ENCODE measurements at places on chromosomes 7 and 10.

DNA sequence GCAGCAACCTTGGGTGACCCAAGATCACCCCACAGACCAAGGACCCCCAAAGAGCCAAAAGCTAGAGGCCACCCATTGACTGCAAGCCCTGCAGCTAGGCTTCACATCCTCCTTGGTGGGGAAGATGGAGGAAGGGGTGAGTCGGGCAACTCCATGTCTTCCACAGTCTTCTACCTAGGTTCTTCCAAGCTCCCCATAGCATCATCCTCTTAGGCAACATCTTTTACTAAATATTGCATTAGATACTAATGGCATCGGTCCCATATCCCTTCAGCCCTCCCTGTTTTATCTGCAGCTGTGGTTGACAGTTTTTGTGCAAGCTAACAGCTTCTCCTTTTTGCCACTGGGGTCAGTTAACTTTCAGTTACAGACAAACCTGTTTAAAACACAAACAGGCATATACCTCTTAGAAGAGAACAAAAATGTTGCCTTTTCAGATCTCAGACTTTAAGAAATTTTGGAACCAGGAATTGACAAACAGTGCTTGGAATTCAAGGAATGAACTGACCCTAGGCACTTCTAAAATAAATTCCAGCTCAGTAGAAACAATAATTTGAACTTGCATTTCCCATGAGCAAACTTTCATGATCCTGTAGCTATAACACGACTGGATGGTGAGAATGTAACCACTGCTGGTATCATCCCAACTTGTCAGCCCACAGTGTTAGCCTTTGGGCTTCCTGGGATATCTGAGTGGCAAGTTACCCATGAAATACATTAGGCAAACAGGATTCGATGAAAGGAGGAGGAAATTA is 33.9 kb upstream of the MSMB start:
- DNase-seq: no peak

DNA sequence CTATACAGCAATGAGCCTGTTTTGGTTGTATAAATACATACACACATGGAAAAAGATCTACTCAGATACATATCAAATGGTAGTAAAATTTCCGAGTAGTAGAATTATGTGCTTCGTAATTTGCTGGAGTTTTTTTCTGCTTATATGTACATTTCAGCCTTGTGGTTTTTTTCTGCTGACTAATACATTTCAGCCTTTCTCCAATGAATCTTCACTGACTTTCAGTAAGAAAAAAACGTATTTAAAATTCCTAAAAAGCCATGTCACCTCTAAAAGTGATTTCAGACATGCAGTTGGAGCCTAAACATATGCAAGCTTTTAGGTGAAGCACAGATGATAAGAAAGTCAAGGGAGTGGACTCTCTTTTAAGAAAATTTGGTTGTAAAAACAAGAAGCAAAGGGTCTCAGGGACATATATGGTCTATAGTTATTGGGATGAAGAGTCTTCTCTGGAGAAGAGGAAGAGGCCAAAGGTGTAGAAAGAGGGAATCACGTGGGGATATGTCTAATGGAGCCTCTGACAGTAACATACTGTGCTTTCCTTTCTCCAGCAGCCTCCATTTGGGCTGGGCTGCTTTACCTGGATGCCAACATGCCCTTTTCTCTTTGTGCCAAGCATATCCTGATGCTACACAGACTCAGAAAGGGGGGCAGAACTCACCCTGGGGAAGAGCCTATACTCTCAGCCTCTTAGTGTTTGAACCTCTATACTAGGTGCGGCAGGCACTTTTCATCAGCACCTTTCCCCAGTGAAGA is 2.4 kb downstream of the AMPH start:
- no peak for DNase-seq

GRCh38 chr10:129713659-129714265 is 246.7 kb downstream of the MGMT start:
- no peak for DNase-seq

- no peak for DNase-seq
Observed at GRCh38 chr10:53298443-53298842, 525.9 kb upstream of the MBL2 start.

GRCh38 chr10:120221873-120222485 is 235.0 kb upstream of the PLPP4 start:
- DNase-seq: no peak

- DNase-seq: no peak
Observed at GRCh38 chr7:141366091-141366621, 185.1 kb upstream of the AGK start.

GRCh38 chr10:110701617-110701971 is 57.5 kb downstream of the RBM20 start:
- DNase-seq: no peak

DNA sequence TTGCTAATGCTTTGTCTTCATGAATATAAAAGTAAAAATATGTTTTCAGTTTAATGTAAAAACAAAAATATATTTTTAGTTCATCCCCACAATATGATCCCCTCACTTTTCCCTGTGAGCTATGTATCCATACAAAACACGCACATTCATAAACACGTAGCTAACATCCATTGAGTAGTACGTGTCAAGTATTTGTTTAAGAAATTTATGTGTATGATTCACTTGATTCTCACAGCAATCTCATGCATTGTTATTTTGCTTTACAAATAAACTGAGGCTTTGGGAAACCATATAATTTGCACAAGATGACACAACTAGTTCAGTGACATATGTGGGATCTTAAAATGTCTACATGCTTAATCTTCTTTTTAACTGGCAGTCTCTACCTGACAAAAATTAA is 329.6 kb upstream of the SEMA3C start:
- DNase-seq: no peak

GRCh38 chr7:121624958-121625357 is 228.8 kb upstream of the FAM3C start:
- DNase-seq: no peak

DNA sequence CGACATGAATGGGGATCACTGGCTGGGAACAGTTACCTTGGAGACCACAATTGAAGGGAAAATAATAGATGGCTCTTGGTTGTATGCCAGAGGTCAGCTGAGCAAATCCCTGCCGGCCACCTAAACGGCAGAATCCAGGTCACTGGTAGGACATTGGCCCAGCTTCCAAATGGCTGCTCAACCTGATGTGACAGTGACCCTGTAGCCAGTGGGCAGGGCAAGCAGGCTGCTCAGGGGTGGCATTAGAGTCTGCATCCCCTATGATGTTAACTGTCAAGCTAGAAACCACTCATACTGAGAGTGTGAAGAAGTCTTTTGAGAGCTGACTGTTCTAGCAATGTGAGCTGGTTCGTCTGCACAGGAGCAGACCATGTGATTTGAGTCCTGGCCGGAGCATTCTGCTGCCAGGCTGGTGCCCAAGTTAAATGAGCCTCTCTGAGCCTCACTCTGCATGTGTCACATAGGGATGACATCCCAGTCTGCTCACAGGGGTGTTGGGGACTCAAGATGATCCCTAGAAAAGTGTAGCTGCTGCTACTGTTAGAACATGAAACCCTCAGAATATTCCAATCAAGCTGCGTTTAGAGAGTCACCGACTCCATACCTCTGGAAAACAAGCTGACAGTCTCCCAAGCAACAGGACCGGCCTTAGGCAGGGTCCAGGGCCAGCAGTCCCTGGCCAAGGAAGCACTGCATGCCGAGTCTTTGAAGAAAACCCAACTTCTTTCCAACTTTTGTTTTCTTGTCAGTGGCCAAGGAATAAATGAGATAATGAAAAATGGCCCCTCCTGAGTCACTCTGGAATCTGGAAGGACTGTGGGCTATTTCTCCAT is 69.7 kb downstream of the VWA2 start:
- DNase-seq: no peak

DNA sequence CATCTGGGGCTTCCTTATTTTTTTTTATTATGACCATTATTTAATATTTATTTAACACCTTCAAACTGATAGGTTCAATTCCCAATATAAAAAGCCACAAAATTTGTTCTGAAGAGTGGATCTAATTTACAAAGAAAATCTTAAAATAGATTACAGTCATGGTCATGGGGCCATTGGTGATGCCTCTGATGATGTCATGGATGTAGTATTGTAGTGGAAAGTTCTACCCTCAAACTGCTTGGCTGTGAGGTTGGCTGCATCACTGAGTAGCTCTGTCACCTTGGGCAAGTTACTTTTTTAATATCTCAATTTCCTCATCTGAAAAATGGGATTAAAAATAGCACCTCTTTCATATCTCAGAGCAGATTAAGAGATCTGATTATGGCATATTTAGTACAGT is 128.5 kb downstream of the DKK1 start:
- DNase-seq: no peak

DNA sequence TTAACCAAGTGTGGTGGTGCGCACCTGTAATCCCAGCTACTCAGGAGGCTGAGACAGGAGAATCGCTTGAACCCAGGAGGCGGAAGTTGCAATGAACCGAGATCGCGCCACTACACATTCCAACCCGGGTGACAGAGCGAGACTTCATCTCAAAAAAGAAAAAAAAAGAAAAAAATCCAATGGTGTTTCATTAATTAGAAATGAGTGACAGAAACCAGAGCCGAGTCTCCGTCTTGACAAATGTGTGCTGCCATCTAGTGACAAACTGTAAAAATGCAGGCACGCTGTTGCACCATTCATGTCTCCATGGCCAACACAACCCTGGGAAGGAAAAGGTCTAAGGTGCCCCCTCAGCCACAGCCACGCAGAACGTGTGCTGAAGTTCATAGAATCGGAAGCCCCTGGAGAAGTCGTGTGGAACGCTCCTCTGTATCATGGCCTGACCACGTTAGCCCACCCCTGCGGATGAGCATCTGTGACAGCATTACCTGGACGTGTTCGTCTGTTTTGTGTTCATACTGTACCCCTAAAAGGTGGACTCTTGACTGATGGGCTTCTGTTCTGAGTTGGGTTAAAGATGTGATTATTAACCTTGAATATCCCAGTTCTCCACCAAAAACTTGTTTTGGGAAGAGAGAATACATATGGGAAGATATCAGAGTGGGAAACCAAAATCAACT is 94.9 kb downstream of the LYZL2 start:
- DNase-seq: no peak

DNA sequence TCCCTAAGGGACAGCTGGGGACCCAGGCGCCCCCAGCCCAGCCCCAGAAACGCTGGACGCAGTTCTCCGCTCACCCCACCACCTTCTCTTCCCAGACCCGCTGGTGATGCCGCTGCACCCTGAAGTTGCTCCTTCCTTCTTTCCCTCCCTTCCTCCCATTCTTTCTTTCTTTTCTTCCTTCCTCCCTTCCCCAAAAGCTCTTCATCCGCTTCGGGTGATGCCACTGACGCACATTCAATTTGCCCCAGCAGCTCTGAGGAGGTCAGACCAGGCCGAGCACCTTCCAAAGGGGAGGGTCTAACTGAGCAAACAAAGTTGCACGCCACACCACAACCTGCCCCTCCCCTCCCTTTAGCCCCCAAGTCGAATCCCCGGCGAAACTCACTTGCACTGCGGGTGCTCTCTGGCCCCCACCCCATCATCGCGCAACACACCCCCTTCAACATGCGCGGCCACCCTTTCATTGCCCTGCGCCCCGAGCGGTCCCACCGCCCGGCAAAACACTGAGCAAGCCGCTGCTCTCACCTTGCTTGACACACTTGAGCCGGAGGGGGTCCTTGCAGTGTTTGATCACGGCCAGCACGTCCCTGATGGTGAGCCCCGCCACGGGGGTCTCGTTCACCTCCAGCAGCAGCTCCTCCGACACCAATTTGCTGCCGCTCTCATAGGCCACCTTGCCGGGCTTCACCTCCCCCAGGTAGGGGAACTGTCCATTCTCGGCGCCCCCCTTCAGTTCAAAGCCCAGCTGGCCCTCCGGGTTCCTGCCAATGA is 787 bp downstream of the MAGI2 start:
- no peak for DNase-seq

GRCh38 chr10:101027106-101027720 is 3.7 kb downstream of the PDZD7 start:
- DNase-seq: no peak

GRCh38 chr7:106865130-106866041 is at the start of gene PIK3CG:
Gene PIK3CG, plus strand, starts transcription at chr7:106865282. Its CDS starts 2,280 bp downstream, at chr7:106867562.
- no peak for DNase-seq

- DNase-seq: no peak
Observed at GRCh38 chr10:52999258-52999657, 226.7 kb upstream of the MBL2 start.

DNA sequence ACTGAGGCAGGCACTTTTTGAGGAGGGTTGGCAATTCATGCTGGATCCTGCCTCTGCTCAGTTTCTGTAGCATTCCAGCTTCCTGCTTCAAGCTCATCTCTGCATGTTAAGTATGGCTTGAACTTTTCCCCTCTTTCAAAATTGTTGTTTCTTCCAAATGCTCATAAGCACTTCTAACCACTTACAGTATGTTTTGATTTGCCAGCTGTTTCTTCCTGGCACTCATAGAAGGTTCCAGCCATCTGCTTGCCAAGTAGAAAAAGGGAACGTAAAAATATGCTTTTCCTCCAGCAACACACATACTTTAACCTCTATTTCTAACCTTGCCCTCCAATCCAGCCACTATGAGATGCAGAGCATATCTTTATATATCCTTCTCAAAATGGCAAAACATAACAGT is 692.6 kb upstream of the COBL start:
- no peak for DNase-seq

- no peak for DNase-seq
Observed at GRCh38 chr10:29719281-29719675, 84.5 kb upstream of the SVIL start.

- no peak for DNase-seq
Observed at GRCh38 chr10:85900061-85900460, 466.5 kb downstream of the GRID1 start.

- no peak for DNase-seq
Observed at GRCh38 chr7:43076189-43076605, 36.2 kb upstream of the HECW1 start.

GRCh38 chr10:24894728-24895127 is 57.7 kb downstream of the PRTFDC1 start:
- DNase-seq: no peak

DNA sequence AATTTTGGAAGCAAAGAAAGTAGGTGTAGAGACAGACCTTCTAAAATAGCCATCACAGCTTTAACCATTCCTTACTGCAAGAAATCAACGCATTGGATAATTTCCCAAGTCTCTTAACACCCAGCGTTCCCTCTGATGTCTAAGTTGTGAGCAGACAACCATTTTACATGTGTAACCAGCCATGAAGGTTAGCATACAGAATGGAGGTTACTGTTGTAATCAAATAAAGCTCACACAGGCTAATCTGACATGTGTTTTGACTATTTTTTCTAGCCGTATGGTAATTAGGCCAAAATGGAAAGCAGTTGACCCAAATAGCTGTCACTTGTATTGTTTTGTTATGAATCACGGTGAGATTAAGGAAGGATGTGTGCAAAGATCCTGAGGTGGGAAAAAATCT is 336.4 kb downstream of the RNLS start:
- no peak for DNase-seq

DNA sequence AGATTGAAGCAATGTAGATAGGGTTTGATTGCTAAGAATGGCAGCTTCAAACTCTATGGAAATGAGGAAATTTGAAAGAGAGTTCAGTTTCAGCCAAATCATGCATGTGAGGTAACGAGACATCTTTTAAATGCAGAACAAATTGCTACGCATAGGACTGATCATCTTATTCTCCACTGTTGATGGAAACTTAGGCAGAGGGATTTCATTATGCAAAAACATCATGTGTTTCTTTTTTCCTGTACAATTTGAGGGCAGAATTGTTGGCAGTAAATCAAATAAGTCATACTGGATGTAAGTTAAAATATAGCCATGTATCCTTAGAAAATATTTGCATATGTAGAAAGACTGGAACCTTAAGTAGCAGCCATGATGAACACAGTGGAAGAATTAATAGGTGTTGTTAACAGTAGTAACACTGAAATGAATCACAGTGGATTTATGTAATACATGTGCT is 327.4 kb downstream of the CDK14 start:
- no peak for DNase-seq
